ENCODE measurements at places on chromosomes 11 and 22.

- no peak for DNase-seq
These were observed 85.5 kb downstream of the MORC2 start for GRCh38 chr22:30882974-30883533.

DNA sequence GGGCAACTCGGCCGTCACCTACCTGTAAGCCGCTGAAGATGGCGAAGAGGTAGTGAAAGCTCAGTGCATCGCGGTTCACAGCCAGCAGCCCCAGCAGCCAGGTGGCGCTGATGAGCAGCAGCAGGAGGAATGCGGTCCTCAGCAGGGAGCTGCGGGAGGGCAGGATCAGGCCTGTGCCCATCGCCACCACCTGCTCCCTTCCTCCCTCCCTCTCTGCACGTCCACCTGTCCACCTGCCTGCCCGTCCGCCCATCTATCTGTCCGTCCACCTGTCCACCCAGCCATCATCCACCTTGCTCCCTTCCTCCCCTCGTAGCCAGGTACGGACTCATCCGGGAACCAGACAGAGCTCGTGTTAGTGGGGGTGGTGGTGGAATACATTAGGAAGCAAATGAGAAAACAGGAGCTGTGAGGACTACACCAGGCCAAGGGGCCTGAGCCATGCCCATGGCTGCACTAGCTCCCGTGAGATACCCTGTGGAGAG is 32.2 kb downstream of the TRMU start:
- peak; percentile 85 for DNase-seq

DNA sequence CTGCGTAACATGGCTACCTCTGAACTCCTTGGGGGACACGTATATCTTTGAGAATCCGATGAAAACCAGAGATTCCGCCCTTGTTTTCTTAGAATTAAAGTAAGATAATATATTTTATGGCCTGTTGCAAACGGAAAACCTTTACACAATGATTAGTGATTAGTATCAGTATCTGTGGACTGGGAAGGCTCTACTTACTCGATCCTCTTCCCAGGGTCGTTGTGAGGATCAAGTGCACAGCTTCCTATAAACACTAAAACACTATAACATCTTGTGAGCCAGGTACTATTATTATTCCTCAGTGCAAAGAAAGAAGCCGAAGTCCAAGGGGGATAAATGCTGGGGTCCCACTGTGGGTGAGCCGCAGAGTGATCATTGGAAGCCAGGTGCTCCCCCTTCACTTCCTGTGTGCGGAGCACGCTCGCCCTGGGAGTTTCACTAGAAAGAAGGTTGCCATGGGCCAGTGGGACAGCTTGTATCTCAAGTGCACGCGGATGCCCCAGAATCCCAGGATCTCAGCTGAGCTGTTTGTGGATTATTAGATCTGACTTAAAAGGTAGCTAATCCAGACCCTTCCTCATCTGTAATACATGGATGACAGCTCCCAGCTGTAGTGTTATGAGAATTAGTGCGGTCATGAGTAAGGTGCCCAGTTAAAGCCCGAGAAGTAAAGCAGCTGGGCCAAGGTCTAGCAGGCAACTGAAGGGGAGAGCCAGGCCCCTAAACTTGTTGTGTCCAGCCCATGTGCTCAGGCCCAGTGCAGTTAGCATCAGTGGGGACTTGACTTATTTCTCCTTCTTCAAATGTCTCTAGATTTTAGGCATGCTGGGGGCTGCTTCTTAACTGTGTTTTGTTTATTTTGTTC is 839 bp downstream of the CBY1 start:
- peak; percentile 59 for DNase-seq

DNA sequence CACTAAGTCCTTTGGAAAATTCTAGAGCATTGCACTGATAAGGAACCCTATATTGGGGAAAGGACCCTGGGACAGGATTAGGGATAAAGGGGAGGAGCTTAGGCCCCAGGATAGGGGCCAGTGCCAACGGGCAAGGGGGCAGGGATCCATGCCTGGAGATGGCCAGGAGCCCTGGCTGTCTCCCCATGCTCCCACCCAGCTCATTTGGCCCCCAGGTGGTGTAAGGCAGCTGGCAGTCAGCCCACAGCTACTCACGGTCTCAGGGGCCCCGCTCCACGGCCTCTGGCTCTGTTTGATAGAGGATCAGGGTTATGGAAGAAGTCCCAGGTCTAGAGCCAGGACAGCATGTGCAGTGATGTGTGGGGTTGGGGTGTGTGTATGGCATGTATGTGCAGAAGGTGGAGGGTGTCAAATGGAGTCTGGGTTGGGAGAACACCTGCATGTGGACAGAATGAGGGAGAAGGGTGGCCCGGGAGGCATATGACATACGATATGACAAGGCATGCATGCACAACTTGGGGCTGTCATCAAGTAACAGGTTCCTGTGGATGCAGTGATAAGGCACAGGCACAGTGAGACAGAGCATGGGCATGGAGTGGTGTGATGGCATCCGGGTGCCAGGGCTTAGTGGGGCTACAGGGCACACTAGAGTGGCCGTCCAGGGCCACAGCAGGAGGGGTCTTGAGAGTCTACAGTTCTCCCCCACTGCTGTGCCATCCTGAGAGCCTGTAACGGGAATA is 18.4 kb upstream of the PDE2A start:
- no peak for DNase-seq

DNA sequence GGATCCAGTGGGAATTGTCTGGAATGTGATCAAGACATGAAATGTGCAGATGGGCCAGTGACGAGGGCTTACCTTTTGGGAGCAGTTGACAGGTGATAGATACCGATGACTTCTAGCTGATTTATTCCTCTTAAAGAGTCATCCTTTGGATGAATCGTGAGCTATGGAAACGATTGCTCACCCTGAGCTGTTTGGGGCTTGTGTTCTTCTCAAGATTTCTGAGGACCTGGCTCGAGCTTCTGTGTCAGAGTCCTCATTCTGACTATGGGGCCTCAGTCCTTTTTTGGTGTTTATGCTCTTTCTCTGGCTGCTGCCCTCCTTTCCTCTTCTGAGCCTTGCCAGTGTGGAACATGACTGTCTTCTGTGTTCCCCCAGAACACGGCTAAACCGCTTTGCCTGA is 11.9 kb upstream of the AMPD3 start:
- DNase-seq: no peak

- DNase-seq: no peak
These were observed 48.7 kb downstream of the KDM2A start for GRCh38 chr11:67167719-67168118.

- no peak for DNase-seq
These were observed 56.1 kb upstream of the UBASH3B start for GRCh38 chr11:122599434-122599833.

DNA sequence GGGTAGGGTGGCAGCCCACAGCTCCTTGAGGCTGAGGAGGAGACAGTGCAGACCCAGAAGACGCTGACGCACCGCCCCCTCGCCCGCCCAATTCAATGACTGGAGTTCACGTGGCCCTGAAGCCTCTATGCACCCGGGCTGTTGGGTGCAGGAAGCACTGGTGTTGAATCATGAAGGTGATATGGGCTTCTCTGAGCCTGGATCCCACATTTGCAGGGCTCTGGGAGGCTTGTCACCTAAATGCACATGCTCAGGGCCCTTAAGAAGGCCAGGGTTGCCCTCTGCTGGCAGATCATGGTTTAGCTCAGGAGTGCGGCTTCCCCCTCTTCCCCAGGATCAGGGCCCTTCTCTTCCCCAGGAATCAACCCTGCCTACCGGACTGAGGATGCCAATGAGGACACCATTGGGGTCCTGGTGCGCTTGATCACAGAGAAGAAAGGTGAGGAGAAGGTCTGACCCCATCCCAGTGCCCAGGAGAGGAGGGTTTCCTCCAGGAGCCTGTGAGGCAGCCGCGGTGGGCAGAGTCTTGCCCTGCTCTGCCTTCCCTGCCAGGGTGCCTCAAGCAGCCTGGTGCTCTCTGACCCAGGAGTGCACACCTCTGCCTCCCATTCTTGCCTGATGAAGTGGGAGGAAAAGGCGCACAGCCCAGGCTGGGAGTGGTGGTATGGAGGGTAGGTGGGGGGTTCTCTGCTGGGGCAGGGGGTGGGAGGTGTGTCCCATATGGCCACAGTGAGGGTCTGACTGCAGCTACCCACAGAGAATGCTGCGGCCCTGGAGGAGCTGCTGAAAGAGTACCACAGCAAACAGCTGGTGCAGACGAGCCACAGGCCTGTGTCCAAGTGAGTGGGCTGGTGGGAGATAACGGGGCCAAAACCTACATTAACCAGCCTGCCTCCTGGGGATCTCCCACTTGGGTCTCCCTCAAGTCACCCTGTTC is 17.5 kb downstream of the RELT start:
- DNase-seq: peak; percentile 92

GRCh38 chr11:126917531-126918204 is 82.9 kb downstream of the KIRREL3 start:
- DNase-seq: no peak

DNA sequence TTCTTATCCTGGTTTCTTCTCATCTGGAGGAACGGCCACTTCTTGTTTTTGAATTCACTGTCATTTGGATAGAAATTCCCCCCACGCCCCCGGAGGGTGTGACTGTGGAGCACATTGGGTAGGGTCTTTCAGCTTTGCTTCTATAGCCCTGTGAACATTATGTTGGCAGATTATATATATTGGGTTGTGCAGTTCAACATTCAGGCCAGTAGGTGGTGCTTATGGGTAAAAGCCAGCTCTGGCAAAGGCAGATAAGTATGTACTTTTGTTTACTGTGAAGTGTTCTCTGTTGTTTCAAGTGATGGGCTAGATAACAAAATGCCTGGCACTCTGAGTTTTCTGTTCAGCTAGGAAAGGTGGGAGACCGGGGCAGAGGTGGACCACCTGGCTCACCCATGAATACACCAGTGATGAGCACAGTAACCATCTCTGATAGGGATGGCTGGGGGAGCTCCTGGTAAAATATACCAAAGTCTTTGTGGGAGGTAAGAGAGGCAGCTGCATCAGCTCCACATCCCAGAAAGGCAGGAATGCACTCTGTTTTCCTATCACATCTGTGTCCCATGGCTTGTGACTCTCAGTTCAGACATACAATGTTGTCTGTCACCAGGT is 1348.2 kb upstream of the RAG2 start:
- DNase-seq: peak; percentile 43

- no peak for DNase-seq
These were observed 35.5 kb downstream of the USP28 start for GRCh38 chr11:113839842-113840241.

- no peak for DNase-seq
These were observed 123.9 kb downstream of the PAX6 start for GRCh38 chr11:31687256-31687655.

GRCh38 chr11:832529-833113 is at the start of gene CD151:
TSS of gene CD151 (plus strand) at chr11:832952. CDS start at chr11:836070, 3,118 bp downstream.
- DNase-seq: peak; percentile 80

- no peak for DNase-seq
These were observed 71.5 kb downstream of the FAT3 start for GRCh38 chr11:92296138-92296515.

- no peak for DNase-seq
These were observed 787 bp downstream of the SMDT1 start for GRCh38 chr22:42080287-42080686.

DNA sequence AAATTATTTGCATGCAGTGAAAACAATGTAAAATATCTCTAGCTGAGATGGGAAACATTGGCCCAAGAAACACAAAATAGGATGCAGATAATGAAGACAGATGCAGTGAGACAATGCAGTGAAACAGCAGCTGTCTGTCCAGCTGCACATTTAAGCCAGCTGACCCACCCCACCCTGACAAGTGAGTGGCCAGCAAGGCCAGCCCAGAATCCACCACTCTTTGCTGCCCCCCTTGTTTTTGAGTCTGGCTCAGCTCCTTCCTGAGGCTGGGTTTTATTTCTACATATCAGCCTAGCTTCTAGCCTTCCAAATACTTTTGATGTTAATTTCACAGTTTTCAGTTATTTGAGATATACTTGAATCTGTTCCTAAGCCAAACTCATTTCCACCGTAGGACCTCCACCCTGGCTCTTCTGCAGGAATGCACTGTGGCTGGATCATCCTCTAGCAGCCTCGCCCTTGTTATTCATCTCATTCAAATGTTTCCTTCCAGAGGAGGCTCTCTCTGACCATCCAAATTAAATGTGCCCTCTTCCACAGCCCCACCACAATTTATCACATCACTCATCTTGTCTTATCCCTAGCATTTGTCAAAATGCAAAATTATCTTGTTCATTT is 154.1 kb upstream of the POU2AF2 start:
- DNase-seq: no peak

GRCh38 chr11:2301631-2302305 is at the start of the genes C11orf21 and TSPAN32:
TSS of gene C11orf21 (minus strand) at chr11:2301918. CDS start at chr11:2301808, 110 bp downstream.
TSS of gene TSPAN32 (plus strand) at chr11:2302013. CDS start at chr11:2302150, 137 bp downstream.
- DNase-seq: peak; percentile 30

DNA sequence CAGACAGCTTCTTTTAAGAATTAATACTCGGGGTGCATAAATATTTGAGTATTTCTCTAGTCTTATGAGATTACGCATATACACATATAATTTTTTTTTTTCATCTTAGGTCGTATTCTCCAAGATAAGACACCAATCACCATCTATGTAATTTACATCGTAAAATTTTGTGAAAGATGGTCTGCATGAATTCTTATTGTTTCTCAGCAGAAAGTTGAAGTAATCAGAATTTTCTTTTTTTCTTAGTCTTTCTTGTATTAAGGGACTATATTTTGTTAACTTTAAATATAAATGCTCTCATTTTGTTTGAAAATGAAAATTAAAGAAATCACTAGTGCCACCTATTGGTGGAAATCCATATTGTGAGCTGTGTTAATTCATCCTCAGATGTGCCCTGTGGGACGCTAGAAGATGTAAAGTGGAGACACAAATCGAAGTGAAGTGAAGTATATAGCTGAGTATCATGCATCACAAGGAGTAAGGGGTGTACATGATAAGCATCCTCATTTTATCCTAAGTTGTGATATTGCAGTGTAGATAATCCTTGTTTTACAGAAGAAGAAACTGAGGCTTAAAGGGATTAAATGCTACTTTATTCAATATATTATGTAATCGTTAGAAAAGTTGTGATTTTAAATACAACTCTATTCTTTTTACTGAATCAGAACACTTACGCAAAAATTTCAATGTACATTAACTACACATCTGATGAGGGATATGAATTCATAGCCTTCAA is 2084.3 kb downstream of the LRRC4C start:
- DNase-seq: peak; percentile 77

DNA sequence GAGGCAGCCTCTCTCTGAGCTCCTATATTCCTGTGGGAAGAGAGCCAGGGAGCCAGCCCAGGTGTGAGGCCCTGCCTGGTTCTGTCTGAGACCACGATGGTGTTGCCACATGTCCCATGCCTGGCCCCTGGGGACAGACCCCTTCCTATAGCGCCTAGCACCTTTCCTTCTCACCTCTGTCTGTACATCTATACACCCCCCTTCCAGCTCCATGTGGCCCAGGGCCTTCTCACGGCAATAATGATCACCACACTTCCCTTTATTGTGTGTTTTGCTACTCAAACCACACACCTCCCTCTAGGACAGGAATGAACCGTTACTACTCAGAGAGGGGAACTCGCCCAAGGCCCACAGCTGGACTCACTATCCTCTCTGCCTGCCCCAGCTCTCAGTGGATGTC is 12.8 kb downstream of the CD82 start:
- DNase-seq: no peak

GRCh38 chr11:88535266-88535665 is 197.7 kb upstream of the CTSC start:
- no peak for DNase-seq

- DNase-seq: peak; percentile 95
These were observed 57.0 kb downstream of the LRRC74B start for GRCh38 chr22:21102659-21103267.

GRCh38 chr11:118079491-118079890 is 2.6 kb downstream of the TMPRSS4 start:
- DNase-seq: no peak

GRCh38 chr11:36385121-36385970 is 89.3 kb downstream of the PRR5L start:
- no peak for DNase-seq

GRCh38 chr11:120704256-120704750 is 192.8 kb downstream of the GRIK4 start:
- DNase-seq: no peak

Data from eye (tissue), 1 donor.